AG09309 (cell line): ENCODE measurements at places on chromosomes 6 and 20.

DNA sequence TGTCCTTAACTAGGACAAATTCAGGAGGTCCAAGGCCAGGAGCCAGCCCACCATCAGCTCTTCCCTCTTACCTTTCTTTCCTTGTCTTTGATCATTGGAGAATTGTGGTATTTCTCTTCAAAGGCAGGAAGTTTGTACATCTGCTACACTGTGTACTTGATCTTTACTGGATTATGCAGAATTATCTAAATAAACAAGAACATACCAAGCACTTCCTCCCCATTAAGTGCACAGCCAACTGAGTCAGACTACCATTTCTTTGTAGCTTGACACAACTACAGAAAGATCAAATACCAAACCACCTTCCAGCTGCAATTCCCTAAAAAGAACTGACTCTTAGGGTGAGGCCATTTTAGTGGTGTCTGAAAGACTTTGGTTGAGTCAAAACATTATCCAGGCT is 195.1 kb downstream of the HDGFL1 start:
- DNase-seq, result no peak

- DNase-seq, result no peak
These were observed 628.2 kb downstream of the COL12A1 start for GRCh38 chr6:74577619-74578018.

- DNase-seq, result no peak
These were observed 95.6 kb downstream of the SNAP25 start for GRCh38 chr20:10314198-10314597.

DNA sequence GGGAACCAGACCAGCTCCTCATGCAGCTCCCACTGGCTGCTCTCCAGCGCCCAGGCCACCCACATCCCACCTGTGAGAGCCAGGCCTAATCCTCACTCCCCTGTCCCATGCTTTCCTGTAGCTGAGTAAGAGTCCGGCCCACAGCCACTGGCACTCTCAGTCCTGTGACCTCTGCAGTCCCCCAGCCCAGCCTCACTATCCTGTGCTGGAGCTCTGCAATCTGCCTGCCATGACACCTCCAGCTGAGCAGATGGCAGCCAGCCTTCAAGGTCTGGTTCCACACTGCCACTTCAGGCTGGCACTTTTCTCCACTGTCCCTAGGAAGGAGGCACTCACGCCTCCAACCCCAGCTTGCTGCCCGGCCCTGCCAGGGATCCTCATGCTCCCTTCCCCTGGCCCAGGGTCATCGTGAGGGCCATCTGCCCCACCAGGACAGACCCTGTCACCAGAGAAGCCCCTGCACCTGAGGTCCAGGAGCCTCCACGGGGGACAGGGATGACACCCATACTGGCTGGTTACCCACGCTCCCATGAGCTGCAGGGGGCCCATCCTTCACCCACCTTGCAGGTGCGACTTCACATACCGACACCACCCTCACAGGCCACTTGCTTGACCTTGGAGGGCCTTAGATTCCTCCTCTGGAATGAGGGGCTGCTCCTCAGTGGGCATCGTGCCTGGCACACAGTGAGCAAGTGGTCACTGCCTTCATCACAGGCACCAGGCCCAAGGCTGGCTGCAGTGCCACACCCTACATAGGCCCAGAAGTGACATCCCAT is 100.1 kb downstream of the ASXL1 start:
- DNase-seq, result no peak

GRCh38 chr6:134041093-134041492 is 11.3 kb downstream of the SLC2A12 start:
- peak; percentile 20 for DNase-seq

DNA sequence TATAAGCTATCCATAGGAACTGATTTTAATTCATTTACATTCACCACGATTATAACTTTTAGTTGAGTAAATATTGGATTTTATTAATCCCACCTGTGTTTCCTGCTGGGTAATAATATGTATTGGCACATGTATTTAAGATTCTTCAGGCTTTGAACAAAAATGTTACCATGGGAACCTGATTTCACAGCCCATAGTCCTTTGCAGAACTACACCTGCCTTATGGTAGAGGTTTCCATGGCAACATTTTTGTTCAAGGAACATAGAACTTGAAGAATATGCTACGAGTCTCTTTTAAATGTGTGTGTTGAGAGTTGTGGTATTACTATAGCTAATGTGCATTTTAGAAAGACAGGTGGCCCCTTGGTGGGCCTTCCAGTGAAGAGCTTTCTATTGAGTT is 317.4 kb downstream of the SAMD5 start:
- DNase-seq, result no peak

GRCh38 chr6:55469951-55470366 is 109.0 kb downstream of the HMGCLL1 start:
- no peak for DNase-seq

DNA sequence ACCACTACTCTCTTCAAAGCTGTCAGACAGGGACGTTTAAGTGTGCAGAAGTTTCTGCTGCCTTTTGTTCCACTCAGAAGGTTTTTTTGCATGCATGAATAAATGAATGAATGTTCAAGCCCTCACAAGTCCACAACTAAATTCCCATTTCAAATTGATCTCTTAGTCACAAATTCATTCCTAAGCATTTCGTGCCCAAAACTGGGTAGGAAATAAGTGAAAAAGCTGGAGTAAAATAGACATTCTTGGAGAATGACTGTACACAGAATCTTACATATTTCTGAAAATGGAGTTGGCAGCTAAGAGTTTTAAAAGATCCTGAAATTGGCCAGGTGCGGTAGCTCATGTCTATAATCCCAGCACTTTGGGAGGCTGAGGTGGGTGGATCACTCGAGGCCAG is 117.6 kb downstream of the PERP start:
- no peak for DNase-seq

GRCh38 chr20:2891343-2891742 is 18.1 kb downstream of the PTPRA start:
- DNase-seq, result no peak

GRCh38 chr6:25181350-25181724 is 97.8 kb upstream of the CARMIL1 start:
- DNase-seq, result no peak

DNA sequence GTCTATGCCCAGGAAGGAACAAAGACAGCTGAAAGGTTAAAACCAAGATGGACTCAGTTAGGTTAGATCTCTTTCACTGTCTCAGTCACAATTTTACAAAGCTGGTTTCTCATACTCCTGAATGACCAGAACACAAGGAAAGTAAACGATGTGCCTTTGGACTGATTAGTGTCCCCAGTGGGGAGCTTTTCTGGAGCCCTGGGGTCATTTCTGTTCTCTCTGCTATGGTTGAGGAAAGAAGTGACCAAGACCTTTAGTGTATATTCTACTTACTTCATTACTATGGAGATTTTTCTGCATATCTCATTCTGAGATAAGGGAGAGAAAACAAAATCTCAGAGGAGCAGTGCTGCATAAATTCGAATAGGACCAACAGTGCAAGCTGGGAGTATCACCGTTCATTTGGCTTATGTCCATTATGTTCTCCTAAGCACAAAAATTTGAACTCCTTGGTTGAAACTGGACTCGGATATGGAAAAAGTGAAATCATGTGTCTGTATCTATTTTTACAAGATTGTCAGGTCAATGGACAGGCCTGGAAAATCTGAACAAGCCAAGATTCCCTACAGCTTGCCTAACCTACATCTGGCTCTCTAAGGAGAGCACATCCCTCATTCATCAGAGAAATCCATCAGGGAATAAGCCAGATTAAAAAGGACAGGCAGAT is 34.4 kb upstream of the ENPP1 start:
- no peak for DNase-seq

DNA sequence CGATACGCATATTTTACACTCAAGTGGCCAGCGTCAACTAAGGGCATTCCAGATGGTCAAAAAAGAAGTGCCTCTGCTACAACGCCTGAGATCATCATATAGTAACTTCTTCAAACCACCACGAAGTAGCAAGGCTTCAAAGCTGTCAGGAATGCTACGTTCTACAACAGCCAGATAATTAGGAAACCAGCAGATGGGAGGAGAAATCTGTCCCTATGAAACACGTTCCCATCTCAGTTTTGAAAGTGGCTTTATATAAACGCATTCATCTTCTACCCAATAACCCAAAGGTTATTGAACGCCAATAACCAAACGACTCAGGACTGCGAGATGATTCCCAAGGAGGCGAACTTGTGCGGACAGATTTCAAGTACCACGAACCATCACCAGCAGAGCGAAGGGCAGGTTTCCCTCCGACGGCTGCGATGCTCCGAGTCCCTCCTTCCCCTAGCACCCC is 1.2 kb downstream of the ABHD12 start:
- DNase-seq, result no peak

DNA sequence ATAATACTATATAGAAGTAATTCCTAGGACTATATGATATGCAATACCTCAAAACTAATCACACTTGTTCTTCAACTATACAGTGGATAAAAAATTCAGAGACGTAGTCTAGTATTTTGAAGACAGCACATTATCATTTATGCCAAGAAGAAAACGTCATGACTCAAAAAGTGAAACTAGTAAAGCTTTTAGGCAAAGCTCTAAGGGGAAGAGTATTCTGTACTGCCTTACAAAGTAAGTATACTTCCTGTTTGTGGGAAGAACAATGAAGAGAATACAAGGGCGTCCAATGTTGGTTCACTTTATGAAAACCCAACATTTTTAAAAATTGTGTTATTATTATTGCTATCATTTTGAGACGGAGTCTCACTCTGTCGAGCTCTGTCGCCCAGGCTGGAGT is 27.9 kb downstream of the LOC128125822 start:
- DNase-seq, result no peak

GRCh38 chr20:51385646-51386530 is 156.6 kb downstream of the NFATC2 start:
- DNase-seq, result no peak

DNA sequence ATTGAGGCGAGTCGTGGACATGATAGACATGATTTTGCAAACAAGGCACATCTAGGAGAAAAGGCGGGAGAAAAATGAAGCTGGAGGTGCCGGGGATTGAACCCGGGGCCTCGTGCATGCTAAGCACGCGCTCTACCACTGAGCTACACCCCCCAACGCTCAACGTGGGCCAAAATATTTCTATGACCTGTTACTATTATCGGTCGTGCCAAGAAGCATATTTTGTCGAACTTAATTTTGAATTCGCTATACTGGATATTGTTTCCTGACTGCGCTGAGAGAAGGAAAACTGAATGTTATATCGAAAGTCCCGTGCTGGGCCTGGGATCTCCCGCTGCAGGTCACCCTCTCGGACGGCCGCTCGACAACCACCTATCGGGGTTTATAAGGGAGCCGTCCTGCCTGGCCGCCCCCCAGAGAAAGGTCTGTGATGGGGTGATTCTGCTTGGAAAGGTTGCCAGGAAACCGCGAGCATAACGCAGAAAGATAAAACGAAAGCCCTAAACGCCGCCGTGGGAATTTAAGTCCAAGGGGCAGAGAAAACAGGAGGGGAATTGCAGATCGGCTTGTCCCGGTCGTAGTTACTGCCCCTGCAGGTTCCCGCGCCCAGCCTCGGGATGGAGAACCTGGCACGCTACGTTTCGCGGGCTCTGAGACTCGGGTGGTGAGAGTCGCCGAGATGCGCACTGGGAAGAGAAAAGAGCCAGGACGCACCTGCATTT is 60.0 kb downstream of the TRIM27 start:
- peak; percentile 46 for DNase-seq

- no peak for DNase-seq
These were observed at the start of gene RSPO3 for GRCh38 chr6:127118298-127119101. TSS of gene RSPO3 (plus strand) at chr6:127118671. CDS start at chr6:127119193, 522 bp downstream.

GRCh38 chr6:101845172-101845571 is 451.7 kb downstream of the GRIK2 start:
- no peak for DNase-seq

GRCh38 chr6:157867155-157867559 is 44.1 kb downstream of the SNX9 start:
- no peak for DNase-seq

- DNase-seq, result no peak
These were observed 2.9 kb downstream of the STAU1 start for GRCh38 chr20:49185071-49185761.

DNA sequence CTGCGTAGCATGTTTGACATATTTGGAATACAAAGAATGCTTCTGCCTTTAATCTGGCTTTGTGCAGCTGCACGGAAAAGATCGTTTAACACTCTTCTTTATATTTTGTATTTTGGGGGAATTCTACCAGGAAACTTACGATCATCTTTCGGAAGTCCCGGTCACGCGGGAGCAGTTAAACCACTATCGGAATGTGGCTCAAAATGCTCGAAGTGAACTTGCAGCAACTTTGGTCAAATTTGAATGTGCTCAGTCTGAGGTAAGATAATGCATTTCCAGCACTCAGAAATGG is 42.3 kb downstream of the CCDC170 start:
- DNase-seq, result no peak

- no peak for DNase-seq
These were observed 136.3 kb downstream of the KIF13A start for GRCh38 chr6:17851001-17851719.

DNA sequence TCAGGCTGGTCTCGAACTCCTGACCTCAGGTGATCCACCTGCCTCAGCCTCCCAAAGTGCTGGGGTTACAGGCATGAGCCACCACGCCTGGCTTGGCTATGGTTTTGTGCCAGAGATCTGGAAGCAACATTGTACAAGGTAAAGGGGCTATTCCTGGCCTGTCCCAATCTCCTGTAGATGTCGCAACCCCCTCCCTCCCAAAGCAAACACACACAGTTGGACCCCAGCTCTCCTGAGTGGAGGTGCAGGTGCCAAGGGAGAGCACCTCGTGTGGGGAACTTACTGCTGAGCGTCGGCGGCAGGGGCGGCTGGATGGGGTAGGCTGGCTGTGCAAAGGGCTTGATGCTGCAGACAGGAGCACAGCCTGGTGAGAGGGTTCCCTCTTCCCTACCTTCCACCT is 8.8 kb downstream of the RPL10A start:
- DNase-seq, result no peak

DNA sequence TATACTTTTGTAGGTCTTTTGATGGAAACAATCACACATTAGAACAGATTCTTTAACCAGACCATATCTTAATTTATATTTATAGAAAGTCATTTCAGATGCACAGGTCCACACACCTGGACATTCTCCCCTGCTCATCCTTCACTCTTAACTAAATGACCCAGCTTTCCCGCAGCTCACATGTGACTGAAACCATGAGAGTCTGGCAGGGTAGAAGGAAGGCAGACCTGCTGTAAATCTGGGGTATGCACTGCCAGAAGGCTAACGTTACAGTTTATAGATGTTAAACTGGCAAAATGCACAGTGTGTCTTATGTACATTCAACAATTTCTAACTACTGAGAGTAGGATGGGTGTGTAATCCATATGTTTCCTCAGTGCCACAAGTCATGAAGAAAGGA is 359.5 kb upstream of the SPTLC3 start:
- DNase-seq, result no peak
